Peyer's patch (tissue), 4 donors: ENCODE measurements at places on chromosomes 13 and 19. TPM values are rescaled to one million over a fixed set of nuclear protein-coding genes. Genes with fewer than 3 reads are reported as not detected.
A peak's percentile ranks its signal among the peaks of the same experiment; 100 is the strongest.

ZNF460 gene
- total RNA-seq = 33.6 TPM

CBY2 gene
- not detected for total RNA-seq

DNA sequence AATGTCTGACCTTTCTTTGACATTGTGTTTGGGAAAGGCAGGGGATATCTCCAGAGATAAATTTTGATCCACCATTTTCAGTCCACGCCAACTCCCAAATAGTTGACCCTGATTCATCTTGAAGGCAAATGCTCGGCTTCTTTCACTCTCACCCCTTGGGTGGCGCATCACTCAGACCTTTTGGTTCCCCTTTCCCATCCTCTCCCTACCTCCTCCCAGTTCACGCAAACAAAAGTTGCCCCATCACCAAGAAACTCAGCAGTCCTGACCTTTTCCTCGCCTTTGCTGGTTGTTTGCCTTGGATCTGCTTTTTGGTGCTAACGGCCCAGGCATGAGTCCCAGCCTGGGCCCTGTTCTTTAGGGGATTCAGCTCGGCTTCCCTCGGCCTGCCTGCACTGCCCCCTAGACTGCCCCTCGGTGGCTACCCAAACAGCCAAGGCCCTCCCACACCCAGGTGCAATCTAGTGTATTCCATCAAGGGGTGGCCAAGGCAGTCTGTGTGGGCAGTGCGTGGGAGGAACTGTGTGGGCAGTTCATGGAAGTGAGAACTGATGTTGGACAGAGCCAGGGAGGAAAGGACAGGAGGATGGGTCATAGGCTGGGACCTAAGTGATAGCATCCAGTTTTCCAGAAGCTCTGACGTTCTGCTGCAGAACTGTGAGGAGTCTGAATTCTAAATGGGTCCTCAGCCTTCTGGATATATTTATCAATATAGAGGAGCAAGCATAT, 255.7 kb downstream of the DLEU7 start:
- H3K27ac ChIP-seq = no peak overlapping the region
- H3K4me3 ChIP-seq = no peak overlapping the region
- H3K36me3 ChIP-seq = no peaks in the 10 kb centered on the region
- H3K27me3 ChIP-seq = no peaks in the 10 kb centered on the region
- DNase-seq = no peak
- no peaks in the 10 kb centered on the region for H3K4me1 ChIP-seq

- no peaks in the 10 kb centered on the region for H3K4me1 ChIP-seq
- H3K27me3 ChIP-seq = no peaks in the 10 kb centered on the region
- peak overlapping the region; percentile 29 for H3K4me3 ChIP-seq
Measured at GRCh38 chr19:46494941-46495785, 504 bp downstream of the PNMA8B start.

DNA sequence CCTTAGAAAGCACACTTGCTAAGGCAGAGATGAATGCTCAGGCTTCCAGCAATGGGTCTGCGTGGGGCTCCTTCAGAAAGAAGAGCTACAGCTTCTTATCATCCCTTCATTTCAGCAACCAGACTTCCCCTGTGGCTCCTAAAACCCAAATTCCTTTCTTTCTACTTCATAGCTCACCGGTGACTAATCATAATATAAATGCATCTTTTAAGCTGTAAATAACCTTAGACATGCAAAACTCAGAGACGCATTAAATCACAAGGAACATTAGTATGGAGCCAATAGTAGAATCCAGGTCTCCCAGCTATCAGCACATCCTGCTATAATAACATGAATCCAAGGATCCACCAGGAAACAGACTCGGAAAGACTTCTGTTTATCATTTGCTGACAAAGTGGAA, 375.6 kb downstream of the COG6 start:
- H3K27me3 ChIP-seq = no peaks in the 10 kb centered on the region
- DNase-seq = no peak
- no peak overlapping the region for H3K4me3 ChIP-seq
- no peaks in the 10 kb centered on the region for H3K4me1 ChIP-seq
- no peak overlapping the region for H3K27ac ChIP-seq

DNA sequence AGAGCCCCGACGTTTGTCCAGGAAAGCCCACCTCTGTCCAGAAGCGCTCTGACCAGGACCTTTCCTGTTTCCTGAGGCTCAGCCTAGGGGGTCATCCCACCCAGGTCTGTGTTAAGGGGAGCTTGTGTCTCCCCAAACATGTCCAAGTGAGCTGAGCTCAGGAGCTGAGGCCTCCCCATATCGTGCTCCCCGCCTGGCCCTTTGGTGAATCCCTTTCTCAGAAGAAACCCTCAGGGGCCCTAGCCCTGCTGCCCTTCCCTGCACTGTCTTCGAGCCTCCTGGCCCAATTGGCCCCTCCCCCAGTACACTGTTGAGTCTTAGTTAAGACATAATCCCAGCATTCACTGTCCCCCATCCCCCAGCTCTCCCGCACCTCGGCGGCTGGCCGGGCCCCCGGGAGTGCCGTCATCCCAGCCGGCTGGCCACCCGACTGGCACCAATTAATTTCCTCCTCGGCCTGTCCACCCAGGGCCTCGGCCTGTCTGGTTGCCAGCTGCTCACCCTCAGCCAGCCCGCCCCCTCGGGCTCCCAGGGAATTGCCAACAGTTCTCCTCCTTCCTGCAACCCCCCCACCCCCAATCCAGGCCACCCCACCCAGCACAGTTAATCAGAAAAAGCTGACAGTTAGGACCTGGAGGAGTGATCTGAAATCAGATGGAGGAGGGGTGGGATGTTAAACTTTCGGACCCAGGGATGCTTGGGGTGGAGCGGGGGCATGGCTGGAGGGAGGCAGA, 13.6 kb downstream of the IER2 start:
- H3K4me1 ChIP-seq = peaks cover 43% of the 10 kb centered on the region
- no peaks in the 10 kb centered on the region for H3K27me3 ChIP-seq
- peak; percentile 83 for DNase-seq
- H3K4me3 ChIP-seq = peak overlapping the region; percentile 57
- H3K36me3 ChIP-seq = no peaks in the 10 kb centered on the region

MKNK2 gene
- total RNA-seq = 119 TPM

MBD3L3 gene
- total RNA-seq = not detected
